ENCODE measurements at places on chromosomes 2 and 18.

DNA sequence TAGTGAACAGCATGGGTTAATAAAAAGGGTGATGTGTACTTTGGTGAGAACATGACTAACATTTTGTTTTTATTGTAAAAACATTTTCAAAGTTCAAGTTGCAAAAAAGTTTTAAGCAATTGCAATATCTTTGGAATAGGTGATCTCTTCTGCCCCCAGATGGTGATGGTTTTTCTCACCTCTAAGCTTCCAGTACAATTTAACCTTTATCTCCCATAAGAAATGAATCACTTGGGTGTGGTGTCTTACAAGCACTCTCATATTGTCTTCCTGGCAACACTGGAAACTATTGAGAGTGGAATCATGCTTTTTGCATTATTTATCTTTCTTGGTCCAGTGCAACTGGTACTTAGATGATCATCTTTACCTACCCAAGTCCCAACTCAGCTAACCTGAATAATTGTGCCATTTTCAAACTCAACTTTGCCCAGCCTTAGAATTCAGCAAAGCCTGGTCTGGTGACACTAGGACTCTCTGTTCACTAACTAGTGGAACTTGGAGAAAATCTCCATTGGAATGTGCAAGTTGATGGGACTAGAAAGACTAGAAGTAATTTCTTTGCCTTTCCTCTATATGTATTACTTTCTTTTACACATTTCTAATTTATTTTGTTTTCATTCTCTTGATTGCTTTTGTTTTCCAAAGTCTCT is 964.7 kb upstream of the ZEB2 start:
- peak; percentile 37 for DNase-seq

DNA sequence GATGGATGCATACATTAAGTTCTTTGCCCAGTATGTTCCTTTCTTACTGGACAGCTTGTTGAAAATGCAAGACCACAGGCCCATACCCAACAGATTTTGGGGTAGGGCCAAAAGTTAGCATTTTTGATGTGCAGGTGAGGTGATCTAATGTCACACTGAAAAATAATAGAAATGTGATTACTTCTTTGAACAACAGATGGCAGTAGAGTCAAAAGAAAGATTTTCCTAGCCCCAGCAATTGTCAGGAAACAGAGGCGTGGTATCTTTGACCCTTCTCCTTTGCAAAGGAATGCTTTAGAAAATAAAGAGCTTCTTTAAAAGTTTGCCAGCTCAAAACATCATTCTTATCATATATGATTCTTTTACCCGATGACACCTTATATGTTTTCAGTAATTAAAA is 343.6 kb upstream of the SYT4 start:
- DNase-seq: peak; percentile 55

- no peak for DNase-seq
These were observed 81.8 kb upstream of the HPCAL1 start for GRCh38 chr2:10220902-10221391.

DNA sequence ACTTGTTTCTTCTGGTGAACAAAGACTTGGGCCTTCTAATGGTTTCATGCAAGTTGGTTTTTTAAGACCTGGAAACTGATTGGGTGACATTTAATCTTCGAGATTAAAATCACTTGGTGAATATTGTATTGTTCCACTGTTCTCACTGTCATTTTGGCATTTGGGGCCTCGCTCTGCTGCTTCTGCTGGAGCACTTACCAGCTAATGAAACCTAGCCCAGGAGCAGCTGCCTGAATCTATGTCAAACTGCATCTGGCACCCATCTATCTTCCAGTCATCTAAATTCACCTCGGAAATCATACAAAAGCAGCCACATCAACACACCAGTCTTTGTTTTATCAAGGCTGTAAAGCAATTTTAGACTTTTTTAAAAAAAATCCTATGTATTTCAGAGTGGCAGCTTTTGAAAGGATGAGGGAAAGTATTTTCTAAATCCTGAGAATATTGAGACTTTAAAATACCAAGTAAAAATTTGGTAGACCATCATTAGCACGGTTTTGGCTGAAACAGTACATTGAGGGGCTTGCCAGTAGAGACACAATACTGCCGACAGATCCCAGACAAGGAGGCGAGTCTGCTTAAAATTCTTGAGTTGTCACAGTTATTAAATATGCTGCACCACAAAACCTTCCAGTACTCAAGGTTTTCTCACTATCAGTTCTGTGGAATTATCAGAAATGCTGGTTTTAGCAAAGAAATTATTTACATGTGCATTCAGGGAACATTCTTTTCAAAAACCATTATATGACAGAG is 26.1 kb upstream of the SERTAD2 start:
- peak; percentile 58 for DNase-seq

DNA sequence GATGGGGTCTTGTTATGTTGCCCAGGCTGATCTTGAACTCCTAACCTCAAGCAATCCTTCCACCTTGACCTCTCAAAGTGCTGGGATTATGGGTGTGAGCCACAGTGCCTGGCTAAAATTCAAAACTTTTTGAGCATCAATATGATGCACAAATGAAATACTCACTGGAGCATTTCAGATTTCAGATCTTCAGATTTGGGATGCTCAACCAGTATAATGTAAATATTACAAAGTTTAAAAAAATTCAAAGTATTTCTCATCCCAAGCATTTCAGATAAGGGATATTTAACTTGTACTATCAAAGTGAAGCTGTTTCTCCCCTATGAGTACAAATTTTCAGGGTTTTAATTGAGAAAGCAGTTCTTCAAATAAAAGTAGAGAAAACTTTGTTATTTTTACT is 164.1 kb upstream of the CCDC68 start:
- no peak for DNase-seq

GRCh38 chr2:44942304-44943030 is 965 bp downstream of the SIX3 start:
- DNase-seq: no peak

DNA sequence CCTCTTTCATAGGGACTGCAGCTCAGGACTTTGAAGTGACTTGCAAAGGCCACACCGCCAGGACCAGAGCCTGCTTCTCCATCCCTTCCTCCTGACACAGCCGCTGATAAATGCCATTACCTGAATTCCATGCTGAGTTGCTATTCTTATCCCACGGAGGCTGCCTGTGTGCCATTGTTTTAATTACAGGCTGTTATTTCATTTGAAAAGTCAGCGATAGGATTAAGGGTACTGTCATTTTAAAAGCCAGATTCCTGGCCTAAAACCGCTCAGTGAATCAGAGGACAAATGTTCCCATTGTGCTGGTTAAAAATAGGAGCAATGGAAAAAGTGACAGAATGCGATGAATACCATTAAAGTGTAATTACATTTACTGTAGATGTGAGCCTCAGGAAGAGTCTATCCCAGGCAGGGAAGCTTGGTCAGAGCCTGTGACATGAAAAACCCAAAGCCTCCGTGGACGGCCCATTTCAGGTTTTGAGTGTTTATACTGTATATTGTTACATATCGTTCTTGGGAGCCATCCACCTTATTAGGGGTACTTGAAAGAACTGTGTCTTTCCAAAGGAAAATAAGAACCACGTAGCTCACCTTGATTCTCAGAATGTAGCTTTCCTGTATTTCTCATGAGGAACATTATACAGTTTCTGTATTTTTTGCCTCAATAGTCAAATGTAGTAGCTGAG is 41.3 kb downstream of the PDCL3 start:
- peak; percentile 50 for DNase-seq

DNA sequence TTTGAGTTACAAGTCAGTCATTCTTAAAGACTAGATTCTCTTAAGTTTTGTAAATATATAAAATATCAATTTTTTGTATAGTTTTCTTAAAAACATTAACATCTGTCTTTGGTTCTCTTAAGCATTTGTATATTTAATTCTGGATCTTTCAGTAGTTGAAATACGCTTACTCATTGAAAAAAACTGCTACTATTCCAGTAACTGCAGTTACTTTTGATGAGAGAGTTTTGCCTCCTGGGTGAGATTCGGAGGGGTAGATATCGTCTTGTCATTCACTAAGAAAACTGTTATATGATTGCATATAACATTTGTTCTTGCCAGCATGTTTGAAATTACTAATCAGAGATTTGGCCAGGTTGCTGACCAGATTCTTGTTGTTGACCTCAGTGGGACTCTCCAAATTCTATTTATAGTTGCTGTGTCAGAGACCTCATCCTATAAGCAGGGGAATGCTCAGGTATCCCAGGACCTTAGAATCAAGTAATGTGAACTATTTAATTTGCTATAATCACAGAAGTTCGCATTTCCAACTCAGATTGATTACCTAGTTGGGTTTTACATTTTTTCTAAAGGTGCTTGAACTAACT is 7.9 kb downstream of the AGPS start:
- DNase-seq: no peak

All from SK-MEL-5 (cell line).